ENCODE measurements at places on chromosomes 4 and X.

GRCh38 chr4:52870225-52870624 lies 8.1 kb downstream of the RASL11B start:
- DNase-seq, result no peak

DNA sequence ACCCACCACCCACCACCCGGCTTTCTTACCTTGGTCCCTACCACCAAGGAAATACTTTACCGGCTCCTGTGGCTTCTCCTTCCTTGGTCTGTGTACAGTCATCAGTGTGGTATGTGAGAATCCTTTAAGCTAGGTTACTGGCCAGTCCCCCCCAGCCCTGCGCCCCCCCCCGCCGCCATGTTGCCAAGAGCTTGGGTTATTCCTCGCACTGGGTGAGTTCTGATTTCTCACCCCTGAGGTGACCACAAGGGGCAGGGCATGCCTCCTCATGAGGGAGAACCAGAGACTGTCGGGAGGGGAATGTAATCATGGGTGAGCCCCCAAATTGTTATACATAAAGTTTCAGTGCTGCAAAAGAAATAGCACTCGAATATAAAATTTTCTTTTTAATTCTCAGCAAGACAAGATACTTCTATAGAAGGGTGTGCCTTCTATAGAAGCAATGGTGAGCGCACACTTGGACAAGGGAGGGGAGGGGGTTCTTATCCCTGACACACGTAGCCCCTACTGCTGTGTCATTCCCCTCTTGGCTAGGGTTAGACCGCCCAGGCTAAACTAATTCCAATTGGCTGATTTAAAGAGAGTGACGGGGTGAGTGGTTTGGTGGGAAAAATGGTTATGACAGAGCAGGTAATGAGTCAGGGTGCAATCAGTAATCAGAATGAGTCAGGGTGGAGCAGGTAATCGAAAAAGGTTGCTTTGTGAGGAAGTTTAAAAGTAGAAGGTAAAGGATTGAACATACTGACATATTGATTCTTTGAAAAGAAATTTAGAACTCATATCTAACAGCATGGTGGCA lies 133.2 kb downstream of the KDM6A start:
- DNase-seq, result no peak

DNA sequence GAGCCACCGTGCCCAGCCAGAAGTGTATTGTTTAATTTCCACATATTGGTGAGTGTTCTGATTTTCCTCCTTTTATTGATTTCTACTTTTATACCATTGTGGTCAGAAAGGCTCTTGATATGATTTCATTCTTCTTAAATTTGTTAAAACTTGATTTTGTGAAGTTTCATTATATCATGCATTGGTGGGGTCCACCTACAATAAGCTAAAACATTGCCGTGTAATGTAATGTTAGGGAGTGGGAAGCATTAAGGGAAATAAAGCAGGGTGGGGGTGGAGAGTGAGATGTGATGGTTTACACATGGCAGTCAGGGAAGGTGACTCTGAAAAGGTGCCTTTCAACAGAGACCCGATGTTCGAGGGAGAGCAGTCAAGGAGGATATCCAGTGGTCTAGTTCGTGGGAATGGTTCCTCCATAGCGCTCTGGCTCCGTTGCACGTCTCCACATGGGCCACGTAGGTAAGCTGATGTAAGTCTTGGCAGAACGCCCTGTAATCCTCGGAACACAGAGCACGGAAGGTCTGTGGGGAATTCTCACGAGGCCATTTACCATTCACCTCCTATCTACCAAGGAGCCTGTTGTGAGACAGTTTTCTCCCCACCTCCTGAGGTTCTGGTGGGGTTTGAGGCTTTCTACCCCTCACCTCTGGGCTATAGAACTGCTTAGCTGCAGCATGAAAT lies 7.7 kb upstream of the WDR13 start:
- no peak for DNase-seq

DNA sequence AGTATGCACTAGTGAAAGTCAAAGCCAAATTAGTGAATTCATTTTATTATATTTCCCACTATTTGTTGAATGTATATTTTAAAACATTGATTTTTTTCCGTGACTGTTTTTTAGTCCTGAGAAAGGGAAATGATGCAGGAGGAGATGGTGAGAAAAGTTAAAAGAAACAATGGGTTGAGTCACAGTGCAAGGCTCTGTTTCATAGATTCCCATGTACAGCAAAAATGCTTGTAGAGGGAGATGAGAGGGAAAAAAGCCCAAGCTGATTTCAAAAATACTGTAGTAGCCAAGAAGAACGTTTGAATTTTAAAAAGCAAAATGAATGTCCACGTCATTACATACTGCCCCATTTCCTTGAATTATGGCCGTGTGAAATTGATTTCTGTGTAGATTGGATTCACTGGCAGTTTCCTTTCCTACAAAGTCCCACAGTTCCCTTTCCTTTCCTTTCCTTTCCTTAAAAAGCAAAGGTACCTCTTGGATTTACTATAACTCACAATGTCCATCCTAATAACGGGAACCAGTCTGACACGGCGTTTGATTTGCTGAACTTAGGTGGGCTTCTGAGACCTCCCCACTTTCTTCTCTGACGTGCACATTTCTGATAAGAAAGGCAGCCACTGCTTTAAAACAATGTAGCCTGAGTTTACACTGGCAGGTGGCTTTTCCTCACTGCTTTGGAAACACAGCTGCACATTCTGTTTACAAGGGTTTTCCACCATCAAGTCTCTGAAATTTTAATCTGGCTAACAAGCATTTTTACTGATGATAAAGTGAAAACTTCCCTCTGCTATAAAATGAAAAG lies 63.7 kb downstream of the SPCS3 start:
- DNase-seq, result no peak

- DNase-seq, result no peak
These were observed 126.0 kb upstream of the LDB2 start for GRCh38 chr4:17024425-17024824.

- DNase-seq, result no peak
These were observed 28.6 kb upstream of the UTP14A start for GRCh38 chrX:129877401-129877800.

DNA sequence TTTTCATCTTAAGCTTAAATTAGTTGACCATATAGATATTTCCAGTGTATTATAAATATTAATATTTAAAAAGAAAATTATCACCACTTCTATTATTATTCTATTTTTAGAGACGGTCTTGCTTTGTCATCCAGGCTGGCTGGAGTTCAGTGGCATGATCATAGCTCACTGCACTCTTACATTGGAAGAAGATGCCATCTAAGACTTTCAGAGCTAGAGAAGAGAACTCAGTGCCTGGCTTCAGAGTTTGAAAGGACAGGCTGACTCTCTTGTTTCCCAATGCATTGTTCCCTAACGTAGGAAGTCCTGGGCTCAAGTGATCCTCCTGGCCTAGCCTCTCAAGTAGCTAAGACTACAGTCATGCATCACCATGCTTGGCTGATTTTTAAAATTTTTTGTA lies 75.9 kb downstream of the FIP1L1 start:
- DNase-seq, result no peak

- DNase-seq, result no peak
These were observed 942.7 kb upstream of the NDST4 start for GRCh38 chr4:116055857-116056827.

DNA sequence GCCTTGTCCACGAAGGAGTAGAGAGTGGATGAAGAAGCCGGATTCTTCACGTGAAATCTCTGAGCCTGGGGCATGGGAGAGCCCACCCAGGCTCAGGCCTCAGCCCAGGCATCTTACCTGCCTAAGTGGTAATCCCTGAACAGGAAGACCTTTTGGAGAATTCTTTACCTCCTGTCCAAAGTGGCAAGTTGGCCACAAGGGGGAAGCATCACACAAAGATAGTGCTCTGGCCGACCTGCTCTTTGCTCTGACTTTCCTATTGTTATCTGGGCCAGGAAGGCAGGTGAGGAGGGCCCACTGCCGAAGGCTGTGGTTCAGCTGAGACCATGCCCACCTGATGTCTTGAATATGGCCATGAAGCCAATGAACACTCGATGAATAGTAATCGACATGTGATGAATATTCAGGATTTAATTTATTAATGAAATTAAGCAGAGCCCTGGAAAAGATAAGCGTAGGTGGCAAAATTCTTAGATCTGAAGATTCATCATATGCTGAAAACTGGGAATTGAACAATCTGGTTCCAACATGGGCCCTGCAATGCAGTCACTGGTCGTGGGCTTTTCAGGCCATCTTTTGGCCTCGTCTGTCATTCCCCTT lies 93.8 kb downstream of the PDGFRA start:
- DNase-seq, result peak; percentile 59

DNA sequence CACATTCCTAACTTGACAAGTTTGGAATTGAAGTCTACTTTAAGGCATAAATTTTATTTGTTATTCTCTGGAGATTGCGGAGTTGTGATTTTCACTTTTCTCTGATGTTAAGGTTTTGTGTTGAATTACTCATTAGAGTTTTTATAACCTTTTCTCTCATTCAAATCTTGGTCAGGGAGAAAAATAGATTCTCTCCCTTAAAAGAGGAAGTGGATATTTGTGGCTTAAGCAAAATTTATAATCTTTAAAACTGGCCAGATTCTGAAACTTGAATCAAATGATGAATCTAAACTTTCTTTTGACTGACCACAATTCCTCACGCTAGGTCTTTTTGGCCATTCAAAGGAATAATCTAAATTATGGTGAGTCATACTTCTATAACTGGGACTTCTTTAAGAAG lies 361.4 kb downstream of the TEX13C start:
- DNase-seq, result no peak

- DNase-seq, result no peak
These were observed 105.7 kb downstream of the AGTR2 start for GRCh38 chrX:116276261-116276660.

GRCh38 chr4:47838445-47838844 lies 578 bp upstream of the CORIN start:
- no peak for DNase-seq

GRCh38 chr4:42412251-42412650 lies 15.0 kb downstream of the SHISA3 start:
- DNase-seq, result no peak

GRCh38 chr4:54067166-54067565 lies 2.8 kb upstream of the CHIC2 start:
- DNase-seq, result no peak

- DNase-seq, result no peak
These were observed 84.6 kb downstream of the PPP3CA start for GRCh38 chr4:101262683-101263082.

- DNase-seq, result no peak
These were observed 101.5 kb upstream of the MAML3 start for GRCh38 chr4:140255467-140255866.

DNA sequence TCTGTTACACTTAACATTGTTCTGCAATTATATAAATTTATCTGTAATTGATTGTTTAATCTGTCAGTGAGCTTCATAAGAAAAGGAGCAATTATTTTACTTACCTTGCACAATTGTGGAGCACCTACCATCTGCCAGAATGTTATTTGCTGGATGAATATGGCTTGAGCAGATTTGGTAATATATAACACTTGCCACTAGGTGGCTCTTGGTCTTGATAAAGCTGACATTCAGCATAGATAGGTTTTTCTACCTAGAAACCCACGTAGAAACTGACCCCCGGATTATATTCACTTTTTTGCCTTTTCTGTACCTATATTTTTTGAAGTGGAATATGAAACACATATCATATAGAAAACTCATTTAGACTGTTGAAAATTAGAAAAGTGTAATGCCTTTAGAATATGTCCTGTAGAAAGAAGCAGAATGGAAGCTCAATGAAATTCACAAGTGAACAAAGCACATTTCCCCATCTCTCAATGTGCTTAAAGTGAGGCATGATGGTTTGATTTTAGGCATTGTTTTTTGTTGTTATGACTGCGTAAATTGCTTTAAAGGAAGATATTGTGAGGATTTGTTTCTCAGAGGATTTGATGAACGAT lies 9.5 kb downstream of the RBPJ start:
- DNase-seq, result no peak

- DNase-seq, result no peak
These were observed 64.0 kb downstream of the CCNG2 start for GRCh38 chr4:77220828-77221613.

DNA sequence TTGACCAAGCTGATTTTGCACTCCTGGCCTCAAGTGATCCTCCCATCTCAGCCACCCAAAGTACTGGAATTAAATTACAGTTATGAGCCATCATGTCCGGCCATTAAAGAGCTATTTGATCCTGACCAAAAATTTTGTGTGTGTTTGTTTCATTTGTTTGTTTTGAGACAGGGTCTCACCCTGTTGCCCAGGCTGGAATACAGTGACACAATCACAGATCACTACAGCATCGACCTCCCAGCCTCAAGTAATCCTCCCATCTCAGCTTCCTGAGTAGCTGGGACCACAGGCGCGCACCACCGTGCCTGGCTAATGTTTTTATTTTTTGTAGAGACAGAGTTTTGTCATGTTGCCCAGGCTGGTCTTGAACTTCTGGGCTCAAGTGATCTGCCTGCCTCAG lies 82.9 kb upstream of the RBPJ start:
- DNase-seq, result no peak

GRCh38 chr4:141356963-141357335 lies 136.3 kb downstream of the ZNF330 start:
- DNase-seq, result no peak

DNA sequence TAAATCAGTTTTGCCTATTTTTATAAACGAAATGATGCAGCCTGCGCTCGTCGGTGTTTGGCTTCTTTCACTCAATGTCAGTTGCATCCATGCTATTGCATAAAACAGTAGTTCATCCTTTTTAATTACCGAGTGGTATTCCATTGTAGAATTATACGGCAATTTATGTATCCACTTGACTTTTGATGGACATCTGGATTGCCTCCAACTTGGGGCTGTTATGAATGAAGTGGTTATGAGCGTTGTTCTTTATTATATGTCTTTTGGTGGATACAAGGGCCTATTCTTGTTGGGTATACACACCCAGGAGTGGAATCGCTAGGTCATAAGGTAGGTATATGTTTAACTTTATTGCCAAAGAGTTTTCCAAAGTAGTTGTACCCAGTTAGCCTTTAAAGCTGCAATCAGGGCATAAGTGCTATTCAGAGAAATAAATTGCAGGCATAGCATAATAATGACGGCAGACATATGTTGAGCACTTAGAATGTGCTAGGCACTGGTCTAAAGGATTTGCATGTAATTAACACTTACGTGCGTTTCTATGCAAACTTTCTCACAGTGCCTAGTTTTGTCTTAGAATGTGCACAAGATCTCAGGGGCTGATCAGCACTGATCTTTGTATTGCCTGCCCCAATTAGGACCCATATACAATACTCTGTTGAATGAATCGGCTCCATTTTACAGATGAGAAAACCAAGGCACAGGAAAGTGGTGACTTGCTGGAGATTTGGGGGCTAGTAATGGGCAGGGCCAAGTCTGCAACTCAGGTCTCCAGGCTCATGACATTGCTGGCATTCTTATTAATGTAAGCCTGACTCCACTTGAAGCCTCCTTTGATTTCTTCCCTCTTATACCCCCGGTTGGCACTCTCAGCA lies 407.0 kb downstream of the BCOR start:
- DNase-seq, result no peak

GRCh38 chrX:80810365-80810978 lies 795 bp upstream of the BRWD3 start:
- DNase-seq, result no peak

DNA sequence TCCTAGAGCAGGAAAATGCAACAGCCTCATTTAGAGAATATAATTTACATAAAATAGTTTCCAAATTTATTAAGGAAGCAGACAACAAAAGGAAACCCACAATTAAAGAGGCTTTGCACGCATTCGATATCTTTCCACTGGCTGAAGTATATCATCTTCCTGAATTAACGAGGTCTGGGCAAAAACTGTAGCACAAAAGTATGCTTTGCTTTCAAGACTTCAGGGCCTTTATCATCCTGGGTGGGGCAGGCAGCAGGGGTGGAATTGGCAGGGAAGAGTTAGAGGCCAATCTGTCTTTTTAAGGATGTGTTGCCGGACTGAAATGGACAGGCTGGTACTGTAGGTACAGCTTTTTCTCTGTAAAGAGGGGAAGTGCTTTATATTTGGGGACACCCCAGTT lies 17.0 kb upstream of the STX18 start:
- no peak for DNase-seq
